ENCODE measurements at places on chromosomes 13 and 19. TPM values are rescaled to one million over a fixed set of nuclear protein-coding genes. Genes with fewer than 3 reads are reported as not detected.

The FCER2 gene
- 0.65 TPM for polyA plus RNA-seq

The GTF2F1 gene
- 76.4 TPM for polyA plus RNA-seq

The CAMSAP3 gene
- polyA plus RNA-seq, result 0.45 TPM

The CSNK1G2 gene
- 42.8 TPM for polyA plus RNA-seq

The THSD8 gene
- 2.2 TPM for polyA plus RNA-seq

- DNase-seq, result no peak
Observed at GRCh38 chr13:59607780-59608233, 555.9 kb downstream of the DIAPH3 start.

- no peak for DNase-seq
Observed at GRCh38 chr13:109939180-109939579, 152.8 kb upstream of the IRS2 start.

GRCh38 chr13:109256866-109257760, 529.3 kb downstream of the IRS2 start:
- no peak for DNase-seq

DNA sequence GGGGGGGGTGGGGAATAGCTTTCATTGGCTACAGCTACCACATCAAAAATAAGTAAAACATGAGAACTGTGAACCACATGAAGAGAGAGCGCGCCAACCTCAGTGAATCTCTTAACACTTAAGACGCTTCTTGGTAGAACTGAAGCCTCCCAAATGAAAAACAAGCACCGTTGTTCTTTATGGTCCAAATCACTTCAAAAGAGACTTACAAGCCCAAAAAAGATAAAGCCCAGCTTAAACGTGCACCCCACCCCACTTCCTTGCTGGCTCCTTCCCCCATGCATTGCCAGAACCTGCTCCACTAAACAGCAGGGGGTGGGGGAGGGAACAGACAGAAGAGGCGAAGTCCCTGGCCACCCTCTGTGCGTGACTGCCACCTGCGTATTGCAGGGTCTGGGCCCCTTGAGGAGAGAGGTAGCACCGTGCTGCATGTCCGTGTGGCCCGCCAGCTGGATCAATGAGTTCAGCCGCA, 479.1 kb downstream of the FOXO1 start:
- DNase-seq, result no peak

- no peak for DNase-seq
Observed at GRCh38 chr13:80379245-80379644, 38.3 kb upstream of the SPRY2 start.

DNA sequence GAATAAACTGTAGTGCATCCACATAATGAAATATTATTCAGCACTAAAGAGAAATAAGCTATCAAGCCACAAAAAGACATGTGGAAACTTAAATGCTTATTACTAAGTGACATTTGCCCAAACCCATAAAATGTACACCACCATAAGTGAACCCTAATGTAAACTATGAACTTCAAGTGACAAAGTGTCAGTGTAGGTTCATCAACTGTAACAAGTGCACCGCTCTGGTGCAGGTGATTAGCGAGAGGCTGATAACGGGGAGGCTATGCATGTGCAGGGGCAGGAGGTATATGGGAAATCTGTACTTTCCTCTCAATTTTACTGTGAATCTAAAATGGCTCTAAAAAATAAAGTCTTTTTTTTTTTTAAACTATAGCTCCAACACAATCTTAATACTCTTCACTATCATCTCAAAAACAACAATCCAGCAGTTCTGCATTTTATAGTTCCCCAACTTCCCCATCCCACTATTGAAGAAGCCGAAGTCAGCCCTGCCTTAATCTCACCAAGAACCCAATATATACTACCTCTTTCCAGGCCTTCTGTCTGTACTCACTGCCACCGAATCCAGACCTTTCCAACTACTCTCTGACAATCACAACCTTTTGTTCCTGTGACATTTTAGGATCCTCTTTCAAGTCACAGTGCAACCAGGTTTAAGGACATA, 22.6 kb downstream of the ELF1 start:
- no peak for DNase-seq

DNA sequence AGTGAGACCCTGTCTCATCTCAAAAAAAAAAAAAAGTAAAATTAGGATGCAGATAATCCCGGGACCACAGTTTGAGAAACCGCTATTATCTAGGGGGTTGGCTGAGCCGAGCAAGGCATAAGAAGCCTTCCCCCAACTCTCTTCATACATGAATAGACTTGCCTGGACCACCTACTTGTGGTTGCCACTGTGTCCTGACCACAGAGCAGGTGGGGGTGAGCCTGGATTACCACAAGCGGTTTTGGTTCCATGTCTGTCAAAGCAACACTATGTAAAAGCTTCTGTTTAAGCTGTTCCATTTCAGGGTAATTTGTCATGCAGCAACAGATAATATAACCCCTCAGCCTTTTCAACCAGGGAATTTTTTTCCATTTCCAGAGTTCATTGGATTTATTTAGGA, 3.3 kb upstream of the NAPA start:
- DNase-seq, result no peak

DNA sequence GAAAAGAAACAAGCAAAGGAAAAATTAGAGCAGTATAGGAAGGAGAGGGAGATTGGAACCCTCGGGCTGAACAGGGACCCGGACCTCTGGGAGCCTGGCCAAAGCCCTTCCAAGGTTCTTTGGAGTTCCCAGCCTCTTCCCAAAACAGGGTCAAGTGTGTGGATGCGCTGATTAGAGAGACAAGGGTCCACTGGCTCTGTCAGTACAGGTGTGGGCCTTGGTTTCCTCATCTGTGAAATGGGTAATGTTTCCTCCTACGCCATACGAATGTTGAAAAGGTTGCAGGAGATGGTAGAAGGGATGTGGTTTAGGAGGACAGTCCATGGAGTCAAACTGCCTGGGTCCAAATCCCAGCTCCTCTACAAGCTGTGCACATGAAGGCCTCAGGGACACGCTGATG, 2.1 kb upstream of the SYCN start:
- DNase-seq, result no peak

DNA sequence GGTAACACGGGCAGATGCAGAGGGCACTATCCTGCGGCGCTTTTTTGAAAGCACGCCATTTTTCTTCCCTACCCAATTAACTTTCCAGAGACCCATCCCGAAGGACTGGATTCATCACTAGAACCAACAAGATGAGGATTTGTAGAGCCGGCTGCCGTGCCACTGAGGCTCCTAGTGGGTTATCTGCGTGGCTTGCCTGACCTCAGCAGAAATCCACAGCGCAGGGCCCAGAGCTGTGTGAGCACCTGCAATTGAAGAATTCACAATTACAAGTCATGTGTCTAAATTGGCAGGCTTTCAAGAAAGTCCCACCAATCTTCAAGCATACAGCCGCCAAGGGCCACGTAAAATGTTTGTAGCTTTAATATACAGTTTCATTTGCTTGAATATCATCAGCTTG, 75.5 kb downstream of the ALOX5AP start:
- no peak for DNase-seq

GRCh38 chr13:18993884-18994660, 187.6 kb downstream of the TUBA3C start:
- DNase-seq, result no peak

Data from hindlimb muscle (tissue), 1 donor.